ENCODE measurements at places on chromosomes 6 and 20. TPM values are rescaled to one million over a fixed set of nuclear protein-coding genes. Genes with fewer than 3 reads are reported as not detected.

- no peak for DNase-seq
These were observed 36.4 kb downstream of the EIF2S2 start for GRCh38 chr20:34075647-34076046.

GRCh38 chr6:44535446-44535845 lies 147.9 kb downstream of the CDC5L start:
- DNase-seq = no peak

DNA sequence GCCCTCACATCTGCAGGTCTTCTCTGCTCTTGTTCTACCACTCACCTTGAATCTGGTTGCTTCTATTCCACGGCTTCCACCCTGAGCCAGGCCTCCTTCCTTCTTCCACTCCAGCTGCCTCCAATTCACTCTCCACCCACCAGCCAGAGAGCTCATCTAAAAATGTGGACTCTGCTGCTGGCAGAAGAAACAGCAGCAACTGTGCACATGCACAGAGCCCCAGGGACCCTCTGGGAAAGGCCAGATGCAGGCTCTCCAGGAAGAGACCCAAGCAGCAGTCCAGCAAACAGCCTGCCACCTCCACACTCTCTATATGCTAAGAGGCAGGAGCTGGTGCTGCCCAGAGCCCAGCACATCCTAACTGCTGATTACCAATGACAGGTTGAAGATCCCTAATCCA lies 162.6 kb upstream of the TOP1 start:
- DNase-seq = no peak

DNA sequence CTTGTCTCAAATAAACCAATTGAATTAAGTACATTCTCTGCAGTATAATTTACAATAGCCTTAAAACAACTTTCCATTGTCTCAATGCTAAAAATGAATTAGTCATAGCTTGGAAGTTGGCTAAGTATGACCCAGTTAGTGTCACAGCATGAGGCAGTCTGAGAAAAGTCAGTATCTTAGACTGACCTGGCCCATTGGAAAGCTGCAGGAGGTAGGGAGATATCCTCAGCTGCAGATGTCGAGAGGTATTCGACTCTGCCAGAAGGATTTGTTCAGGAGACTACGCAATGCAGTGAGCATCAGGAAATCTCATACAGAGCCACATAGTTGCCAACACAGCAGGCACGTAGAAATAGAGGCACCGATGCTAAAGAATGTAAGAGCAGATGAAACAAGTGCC lies 350.9 kb upstream of the NRSN1 start:
- DNase-seq = no peak

- DNase-seq = no peak
These were observed 33.2 kb downstream of the VEGFA start for GRCh38 chr6:43803055-43803782.

DNA sequence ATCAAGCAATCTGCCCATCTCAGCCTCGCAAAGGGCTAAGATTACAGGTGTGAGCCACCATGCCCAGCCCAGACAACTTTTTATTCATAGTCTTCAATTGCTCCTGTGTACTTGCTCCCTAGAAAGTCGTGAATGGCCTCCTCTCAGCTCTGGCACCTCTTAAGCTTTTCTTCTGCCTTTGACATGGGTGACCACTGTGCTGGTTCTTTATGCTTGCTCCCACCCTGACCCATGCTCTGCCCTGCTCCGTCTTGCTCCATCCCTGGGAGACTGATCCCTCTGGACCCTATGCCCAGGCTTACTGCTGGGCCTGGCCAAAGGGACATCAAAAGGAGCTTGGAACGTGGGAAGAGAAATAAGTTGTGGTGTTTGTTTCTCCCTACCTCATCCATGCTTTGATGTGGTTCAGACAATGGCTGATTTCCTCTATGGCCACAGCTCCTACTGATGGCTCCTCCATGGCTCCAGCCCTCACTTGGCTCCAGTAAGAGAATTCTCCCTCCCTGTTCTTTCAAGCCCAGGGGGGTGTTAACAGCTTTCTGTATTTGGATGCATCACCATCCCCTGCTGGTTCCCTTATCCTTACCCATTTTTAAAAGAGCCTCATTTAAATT lies 7.7 kb upstream of the TREM2 start:
- no peak for DNase-seq

Gene VGLL2
- 0.50 TPM for total RNA-seq
